Fibroblast of skin of back (primary cell): ENCODE measurements at places on chromosomes 3 and 15.

DNA sequence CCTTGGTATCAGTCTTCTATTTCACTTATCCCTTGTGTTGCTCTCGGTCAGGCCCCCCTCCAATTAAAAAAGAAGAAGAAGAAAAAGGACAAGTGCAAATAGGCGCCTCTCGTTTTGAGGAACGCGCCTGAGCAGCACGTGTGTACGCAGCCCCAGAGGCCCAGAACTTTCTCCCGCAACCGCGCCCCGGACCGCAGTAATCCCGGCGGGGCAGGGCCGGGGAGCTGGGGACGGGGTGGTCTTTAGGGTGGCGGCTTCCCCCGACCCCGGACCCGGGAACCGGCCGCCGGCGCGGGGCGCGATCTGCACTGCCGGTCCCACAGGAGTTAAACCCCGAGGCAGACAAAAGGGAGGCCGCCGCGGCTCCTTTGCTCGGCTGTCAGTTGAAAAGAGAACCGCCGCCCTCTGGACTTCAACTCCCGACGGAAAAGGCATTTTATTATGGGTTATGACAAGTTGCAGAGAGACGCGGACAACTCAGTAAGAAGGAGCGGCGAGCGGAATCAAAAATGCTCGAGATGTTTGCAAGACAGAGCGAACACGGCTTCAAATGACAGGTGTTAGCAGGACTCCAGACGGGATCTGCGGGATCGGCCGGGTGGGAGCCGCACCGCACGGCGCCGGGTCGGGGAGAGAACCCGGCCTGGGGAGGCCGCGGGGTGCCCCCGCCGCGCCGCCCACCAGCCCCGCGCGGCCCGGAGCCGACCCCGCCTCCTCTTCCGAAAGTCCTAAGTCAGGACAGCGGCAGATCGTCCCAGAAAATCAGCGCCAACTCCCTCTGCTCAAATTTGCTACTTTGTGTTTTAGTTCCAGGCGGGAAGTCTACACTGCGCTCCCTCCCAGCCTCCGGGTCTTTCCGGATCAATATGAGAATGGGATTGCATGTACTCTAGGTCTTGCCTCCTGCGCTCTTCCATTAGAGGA, 79.0 kb downstream of the NR2F2 start:
- DNase-seq: no peak

DNA sequence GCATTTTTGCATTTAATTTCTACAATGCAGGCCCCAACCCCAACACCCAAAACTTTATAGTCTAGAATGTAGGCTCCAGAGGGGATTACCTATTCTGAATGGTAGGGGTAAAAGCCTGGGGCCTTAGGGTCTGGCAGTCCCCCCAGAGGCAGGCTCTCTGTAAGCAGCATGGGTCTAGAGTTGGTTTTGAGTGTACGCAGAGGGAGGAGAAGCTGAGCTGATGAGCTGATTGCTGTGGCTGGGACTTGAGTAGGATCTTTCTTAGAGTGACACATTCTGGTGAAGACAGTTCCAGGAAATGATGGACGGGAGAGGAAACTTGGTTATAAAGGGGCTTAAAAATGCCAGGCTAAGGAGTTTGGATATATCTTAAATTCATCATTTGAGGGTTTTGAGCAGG, 2.1 kb downstream of the LPP start:
- DNase-seq: no peak

DNA sequence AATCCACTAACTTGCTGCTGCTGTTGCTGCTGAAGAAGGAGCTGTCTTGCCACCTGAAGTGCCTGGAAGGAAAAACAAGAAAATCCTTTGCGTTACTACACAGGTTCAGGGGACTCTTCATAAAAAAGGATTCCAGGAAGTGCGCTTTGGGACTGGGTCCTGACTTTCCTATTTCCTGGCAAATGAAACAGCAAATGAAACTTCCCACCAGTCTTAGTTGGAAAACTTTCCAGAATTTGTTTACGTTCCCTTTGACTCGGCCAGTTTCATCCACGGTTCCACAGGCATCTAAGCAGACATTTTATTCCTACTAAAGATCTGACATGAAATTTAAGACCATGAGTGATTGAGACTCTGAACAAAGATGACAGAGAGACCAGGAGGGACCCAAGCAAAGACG, 471.0 kb downstream of the FOXP1 start:
- DNase-seq: no peak

GRCh38 chr3:122014741-122015140, 7.3 kb downstream of the ILDR1 start:
- no peak for DNase-seq

- peak; percentile 75 for DNase-seq
Measured at GRCh38 chr15:56356616-56357015, 8.6 kb upstream of the TEX9 start.

GRCh38 chr15:55915221-55915620, 78.2 kb downstream of the NEDD4 start:
- no peak for DNase-seq

DNA sequence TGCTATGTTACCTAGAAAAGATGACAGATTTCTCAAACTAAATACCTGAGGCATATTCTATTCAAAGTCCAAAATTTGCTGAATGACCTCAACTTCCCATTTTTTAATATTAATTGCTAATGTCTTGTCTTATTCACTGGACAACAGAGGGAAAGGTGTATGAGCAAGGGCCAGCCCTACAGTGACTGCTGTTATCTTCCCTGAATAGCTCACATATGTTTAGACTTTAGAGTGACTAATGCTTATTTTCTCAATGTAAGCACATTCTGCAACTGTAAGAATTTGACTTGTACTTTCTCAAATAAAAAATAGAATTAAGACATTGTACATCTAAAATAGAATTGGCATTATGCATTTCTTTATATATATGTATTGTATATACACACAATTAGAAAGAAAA, 26.5 kb upstream of the AADACL2 start:
- peak; percentile 18 for DNase-seq

- no peak for DNase-seq
Measured at GRCh38 chr15:27268923-27269322, 297.9 kb downstream of the GABRG3 start.

GRCh38 chr3:46463120-46463867, 1.4 kb downstream of the LTF start:
- DNase-seq: no peak

DNA sequence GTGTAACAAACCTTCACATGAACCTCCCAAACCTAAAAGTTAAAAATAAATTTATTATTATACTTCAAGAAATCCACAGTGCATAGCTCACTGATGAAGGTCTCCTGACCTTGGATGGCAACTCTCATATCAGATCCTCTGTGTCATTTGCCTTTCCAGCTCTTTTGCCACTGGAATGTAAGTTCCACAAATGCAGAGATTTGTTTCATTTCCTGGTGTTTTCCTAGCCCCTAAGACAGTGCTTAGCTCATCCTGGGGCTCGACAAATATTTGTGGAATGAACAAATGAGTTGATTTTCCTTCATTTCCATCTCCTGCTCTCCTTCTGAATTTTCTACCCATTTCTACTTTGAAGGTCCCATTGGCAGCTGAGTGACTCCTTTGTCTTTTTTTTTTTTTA, 56.0 kb downstream of the FRMD4B start:
- DNase-seq: peak; percentile 98

DNA sequence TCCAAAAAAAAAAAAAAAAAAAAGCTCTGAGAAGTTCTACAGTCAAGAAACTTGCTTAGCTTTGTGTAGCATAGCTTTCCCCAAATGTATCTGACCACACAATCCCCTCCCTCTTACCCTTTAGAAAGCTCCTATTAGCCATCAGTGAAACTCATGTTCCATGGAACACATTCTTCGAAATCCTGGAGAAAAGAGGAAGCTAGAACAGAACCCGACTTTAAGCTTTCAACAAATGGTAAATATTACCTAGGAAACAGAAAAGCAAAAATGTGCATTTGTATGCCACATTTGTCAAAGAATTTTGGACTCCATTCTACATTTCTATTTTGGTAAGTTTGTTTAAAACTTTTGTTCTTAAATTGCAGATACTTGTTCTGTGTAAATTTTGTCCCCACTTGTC, 17.4 kb upstream of the CRTC3 start:
- DNase-seq: peak; percentile 8

DNA sequence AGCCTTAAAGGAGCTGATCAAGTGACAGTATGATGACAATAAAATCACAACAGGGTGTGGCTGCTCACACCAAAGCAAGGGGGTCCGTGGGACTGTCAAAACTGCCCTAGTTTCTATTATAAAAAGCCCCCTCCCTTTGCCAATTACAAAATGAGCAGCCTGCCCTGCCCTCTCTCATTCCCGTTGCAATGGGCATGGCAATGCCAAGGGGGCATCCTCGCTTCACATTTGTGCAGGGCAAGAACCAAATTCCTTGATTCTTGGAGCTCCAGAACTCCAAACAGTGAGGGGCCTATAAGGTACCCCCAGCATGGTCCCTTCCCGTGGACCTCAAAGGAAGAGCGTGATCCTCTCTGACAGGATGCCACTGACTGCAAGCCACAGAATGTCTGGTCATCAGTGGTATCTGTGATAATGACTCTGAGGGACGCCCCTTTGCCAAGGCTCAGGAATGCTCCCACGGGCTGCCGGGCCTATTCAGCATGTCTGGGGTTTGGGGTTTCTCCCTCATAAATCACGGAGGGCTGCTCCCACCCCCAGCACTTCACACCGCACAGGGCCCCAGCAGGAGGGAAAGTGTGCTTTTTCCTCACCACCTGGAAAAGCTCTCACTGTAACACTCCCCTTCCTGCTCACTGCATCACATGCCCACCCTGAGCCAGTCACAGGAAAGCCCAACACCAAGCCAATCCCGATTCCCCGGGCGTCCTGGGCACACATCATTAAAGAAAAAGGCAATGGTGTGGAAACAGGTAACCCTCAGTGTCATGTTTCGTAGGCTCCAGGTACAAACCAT, 105.1 kb upstream of the TRPM1 start:
- DNase-seq: no peak

DNA sequence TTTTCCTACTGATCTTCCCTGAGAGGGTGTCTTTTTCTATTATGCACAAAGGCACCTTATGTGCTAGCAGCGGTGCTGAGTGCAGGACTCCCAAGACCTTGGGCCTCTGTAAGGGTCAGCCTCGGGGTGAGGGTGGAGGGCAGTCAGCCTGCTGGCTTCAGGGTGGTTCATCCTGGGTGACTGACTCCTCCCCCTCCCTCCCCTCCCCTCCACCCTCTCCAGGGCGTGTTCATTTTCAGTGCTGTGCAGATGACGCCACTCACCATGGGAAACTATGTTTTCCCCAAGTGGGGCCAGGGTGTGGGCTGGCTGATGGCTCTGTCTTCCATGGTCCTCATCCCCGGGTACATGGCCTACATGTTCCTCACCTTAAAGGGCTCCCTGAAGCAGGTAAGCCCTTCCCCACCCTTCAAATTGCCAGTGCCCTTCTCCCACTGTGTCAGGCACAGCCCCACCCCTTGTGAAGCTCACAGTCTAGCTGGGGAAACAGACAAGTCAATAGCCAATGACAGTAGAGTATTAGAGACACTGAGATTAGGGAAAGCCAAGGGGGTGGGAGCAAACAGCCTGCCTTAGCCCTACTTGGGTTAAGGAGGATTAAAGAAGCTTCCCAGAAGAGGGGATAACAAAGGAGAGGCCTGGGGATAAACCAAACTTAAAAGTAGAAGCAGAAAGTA, 41.9 kb downstream of the SLC6A1 start:
- no peak for DNase-seq

- DNase-seq: peak; percentile 43
Measured at GRCh38 chr3:148187296-148187695, 510.4 kb upstream of the AGTR1 start.

GRCh38 chr3:63328365-63328764, 50.3 kb downstream of the SYNPR start:
- peak; percentile 41 for DNase-seq

- no peak for DNase-seq
Measured at GRCh38 chr3:52530918-52531826, 2.5 kb downstream of the NT5DC2 start.

DNA sequence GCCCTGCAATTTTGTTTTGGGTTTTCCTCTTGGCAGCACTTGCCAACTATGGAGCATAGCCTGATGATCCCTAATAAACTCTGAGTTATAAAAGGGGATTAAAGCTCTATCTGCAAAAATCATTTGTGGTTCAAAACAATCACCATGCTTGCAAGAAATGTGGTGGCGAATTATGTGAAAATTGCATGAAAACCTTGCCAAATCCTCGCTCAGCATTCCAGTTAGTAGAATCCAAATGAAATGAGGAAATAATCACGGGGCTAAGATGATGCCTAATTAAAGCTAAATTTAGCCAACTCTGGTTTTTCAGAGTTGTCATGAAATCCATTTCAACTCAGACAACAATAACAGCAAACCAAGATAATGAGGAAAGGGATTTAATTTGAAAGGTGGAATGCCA, 73.0 kb upstream of the PROK2 start:
- DNase-seq: no peak

DNA sequence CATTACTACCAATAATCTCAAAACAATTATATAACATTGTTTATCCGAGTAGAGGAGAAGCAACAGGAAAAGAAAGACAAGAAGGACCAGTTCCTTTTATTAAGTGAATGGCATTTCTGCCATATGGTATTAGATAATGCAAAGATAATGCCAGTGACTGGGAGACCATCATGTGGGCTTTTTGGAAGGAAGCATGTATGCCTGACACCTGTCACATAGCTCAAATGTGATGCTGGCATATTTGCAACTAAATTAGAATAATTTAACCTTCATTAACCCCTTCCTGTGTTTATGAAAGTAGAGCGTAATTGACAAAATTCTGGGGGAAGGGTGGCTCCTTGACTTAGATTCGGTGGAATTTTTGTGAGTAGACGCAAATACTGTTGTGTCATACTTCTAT, 733.0 kb downstream of the TUSC7 start:
- no peak for DNase-seq

DNA sequence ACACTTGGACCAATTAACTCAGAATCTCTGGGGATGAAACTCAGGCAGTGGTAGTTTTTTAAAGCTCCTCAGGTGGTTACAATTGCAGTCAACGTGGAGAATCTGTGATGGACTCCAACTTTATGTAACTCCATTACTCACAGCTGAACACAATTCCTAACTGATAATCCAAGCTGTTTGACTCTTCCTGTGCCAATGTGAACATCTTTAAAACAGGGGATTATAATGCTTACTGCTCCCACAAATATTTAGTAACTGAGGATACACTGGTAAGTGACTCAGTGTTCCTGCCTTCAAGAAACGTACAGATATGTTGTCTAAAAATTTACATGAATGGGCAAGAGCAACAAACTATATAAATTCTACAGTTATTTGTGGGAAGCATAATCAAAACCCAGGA, 85.6 kb downstream of the OSBPL10 start:
- DNase-seq: peak; percentile 18

DNA sequence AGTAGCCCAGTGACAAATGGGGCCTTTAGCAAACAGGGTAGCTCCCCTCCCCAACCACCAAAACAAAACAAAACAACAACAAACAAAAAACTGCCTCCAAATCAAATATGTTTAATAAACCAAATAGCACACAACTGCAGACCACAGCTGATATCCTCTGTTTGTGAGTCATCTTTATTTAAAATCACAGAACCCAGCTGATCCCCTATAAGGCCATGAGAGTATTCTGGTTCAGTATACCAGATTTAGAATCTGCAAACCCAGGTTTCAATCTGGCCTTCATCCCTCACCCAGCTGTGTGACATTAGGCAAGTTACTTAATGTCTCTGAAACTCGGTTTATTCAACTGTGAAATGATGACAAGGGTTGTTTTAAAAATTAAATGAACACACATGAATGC, 124.5 kb downstream of the SUCLG2 start:
- DNase-seq: peak; percentile 35
